SK-MEL-5 (cell line): ENCODE measurements at places on chromosomes 6 and 20.
A peak's percentile ranks its signal among the peaks of the same experiment; 100 is the strongest.

GRCh38 chr6:135280375-135281136 is 99.4 kb downstream of the MYB start:
- no peak for DNase-seq

DNA sequence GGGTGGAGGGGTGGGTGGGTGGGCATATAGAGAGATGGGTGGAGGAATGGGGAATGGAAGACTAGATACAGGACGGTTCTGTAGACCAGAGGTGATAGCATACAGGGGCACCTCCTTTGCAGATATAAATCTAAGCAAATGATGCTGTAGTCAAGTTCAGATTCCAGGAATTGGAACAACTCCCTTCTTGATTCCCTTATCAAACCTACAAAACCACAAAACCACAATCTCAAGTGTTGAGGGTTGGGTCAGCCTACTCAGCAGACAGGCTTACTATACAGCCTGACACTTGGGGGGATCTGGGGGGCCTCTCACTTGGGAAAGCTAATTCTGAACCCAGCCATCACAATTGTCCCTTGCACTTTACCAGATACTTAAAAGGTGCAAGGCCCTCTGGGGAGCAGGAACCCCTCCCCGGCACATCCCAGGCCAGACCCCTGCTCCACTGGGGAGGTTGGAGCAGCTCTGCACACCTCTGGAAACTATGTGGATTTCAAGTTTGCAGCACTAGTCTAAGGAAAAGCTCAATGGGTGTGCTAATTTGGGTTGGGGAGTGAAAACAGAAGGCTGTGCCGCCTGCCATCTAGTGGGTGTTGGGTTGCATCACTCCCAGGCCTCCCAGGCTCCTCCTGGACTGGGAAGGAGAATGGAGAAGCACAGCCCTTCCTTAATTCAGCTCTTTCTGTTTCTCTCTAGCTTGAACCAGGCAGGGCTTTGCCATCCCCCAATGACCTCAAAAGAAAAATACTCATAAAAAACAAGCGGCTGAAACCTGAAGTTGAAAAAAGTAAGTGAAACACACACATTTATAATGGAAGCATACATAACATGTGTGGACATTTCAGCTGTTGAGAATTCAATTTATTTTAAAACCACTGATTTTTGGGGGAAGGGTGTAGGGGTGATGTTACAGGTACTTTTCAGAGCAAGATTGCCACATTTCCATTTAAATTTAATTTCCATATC is 121.2 kb upstream of the LAMP5 start:
- DNase-seq: peak; percentile 83

DNA sequence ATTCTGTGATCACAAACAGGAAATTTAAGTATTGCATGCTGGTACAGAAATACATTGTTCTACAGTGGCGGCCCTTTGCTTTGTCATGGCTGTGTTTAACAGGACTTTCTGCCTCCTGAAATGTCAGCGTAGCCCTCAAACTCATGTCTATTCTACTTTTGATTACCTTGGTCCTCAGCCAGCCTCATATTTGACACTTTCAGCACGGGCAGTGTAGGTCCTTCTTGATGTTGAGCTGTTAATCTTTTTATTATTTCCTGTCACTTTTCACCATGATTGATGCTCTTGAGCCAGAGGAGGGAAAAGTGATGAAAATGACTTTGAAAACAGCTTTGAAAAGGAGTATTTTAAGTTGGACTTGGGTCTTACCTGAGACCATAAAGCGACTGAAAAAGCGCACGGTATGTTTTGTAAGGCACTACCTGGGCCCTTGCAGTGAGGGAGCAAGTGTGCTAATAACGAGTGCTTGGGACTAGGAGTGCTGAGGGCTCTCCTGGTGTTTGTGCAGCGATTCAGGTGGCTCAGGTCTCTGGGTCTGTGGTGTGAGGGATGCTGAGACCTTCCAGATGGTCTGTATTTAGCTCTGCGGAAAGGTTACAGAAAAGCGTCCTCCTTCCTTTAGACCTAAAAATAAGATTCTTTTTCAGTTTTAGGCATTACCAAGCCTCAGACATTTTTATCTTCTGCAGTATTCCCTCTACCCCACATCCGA is 45.2 kb upstream of the RREB1 start:
- no peak for DNase-seq

DNA sequence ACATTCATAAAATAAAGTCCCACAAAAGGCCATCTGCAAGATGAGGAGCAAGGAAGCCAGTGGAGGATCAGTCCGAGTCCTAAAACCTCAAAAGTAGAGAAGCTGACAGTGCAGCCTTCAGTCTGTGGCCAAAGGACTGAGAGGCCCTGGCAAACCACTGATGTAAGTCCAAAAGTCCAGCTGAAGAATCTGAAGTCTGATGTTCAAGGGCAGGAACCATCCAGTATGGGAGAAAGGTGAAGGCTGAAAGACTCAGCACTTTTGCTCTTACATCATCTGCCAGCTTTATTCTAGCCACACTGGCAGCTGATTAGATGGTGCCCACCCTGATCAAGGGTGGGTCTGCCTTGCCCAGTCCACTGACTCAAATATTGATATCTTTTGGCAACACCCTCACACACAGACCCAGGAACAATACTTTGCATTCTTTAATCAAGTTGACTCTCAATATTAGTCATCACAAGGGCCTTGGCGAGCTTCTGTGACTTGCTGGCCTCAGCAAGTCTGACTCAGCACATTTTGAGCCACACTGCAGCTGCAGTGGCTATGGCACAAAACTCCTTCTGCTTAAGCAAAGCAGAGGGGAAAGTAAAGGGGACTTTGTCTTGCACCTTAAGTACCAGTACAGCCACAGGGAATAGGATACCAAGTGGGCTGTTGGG is 1370.3 kb upstream of the CITED2 start:
- DNase-seq: no peak
